ENCODE measurements at places on chromosomes 12 and 14. TPM values are rescaled to one million over a fixed set of nuclear protein-coding genes. Genes with fewer than 3 reads are reported as not detected.

IGFBP6 gene
- total RNA-seq = 7.3 TPM

CIDEB gene
- 0.42 TPM for total RNA-seq

C14orf39 gene
- total RNA-seq = 1.5 TPM

CLIP1 gene
- total RNA-seq = 62.2 TPM

RIMBP2 gene
- 1.0 TPM for total RNA-seq

VDR gene
- total RNA-seq = 0.43 TPM

ACSM4 gene
- not detected for total RNA-seq

TSHR gene
- not detected for total RNA-seq

FGF6 gene
- total RNA-seq = not detected

RTN1 gene
- 3.0 TPM for total RNA-seq

RNASE7 gene
- not detected for total RNA-seq

LRP1-AS gene
- total RNA-seq = not detected

SIX1 gene
- 25.0 TPM for total RNA-seq

FGD4 gene
- total RNA-seq = 21.5 TPM

PTPRB gene
- total RNA-seq = not detected

PIWIL1 gene
- total RNA-seq = not detected

ZBTB25 gene
- 11.3 TPM for total RNA-seq

KCNA5 gene
- not detected for total RNA-seq

DDN gene
- total RNA-seq = 2.9 TPM

OR6C2 gene
- total RNA-seq = not detected

IL31 gene
- total RNA-seq = not detected

RHEBL1 gene
- total RNA-seq = 1.6 TPM

GPX2 gene
- 0.33 TPM for total RNA-seq

PIGH gene
- 25.7 TPM for total RNA-seq

FAM181A gene
- total RNA-seq = not detected

TRHDE gene
- 17.6 TPM for total RNA-seq

GUCY2C gene
- total RNA-seq = not detected

BBOF1 gene
- 3.2 TPM for total RNA-seq

AVPR1A gene
- total RNA-seq = 1.9 TPM

CLEC7A gene
- 0.28 TPM for total RNA-seq

VWF gene
- total RNA-seq = not detected

B4GALNT3 gene
- 20.2 TPM for total RNA-seq

TMEM233 gene
- 15.5 TPM for total RNA-seq

GYS2 gene
- not detected for total RNA-seq

VCPKMT gene
- 14.3 TPM for total RNA-seq

CIT gene
- total RNA-seq = 73.7 TPM

NUP107 gene
- total RNA-seq = 127 TPM

SOAT2 gene
- total RNA-seq = not detected

CLEC9A gene
- not detected for total RNA-seq

CCDC60 gene
- not detected for total RNA-seq

IL26 gene
- total RNA-seq = not detected

KLHL33 gene
- 0.04 TPM for total RNA-seq

TECPR2 gene
- total RNA-seq = 22.1 TPM

FAM234B gene
- 11.8 TPM for total RNA-seq

FGF23 gene
- not detected for total RNA-seq
